MM.1S (cell line): ENCODE measurements at places on chromosomes 1 and 21.
A peak's percentile ranks its signal among the peaks of the same experiment; 100 is the strongest.

DNA sequence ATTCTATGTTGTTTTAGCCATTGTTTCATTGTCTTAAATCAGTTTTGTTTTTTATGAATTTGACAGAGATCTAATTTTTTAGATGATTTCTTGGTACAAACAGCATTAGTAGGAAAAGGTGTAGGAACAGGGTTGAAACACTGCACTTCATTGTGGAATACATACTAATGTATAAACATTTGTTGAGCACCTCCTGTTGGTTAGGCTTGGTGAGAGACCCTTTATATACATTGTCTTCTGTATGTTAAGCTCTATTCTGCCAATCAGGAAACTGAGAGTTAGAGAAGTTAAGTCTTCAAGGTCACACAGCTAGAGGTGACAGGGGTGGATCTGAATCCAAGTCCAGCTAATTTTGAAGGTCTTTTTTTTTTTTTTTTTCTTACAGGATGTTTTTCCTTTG lies 192.7 kb downstream of the VPS13D start:
- no peaks in the 10 kb centered on the region for H3K27me3 ChIP-seq
- H3K4me1 ChIP-seq: no peaks in the 10 kb centered on the region
- no peak for DNase-seq
- H3K27ac ChIP-seq: no peak overlapping the region
- H3K36me3 ChIP-seq: no peaks in the 10 kb centered on the region

GRCh38 chr1:32783851-32784250 lies 33.3 kb downstream of the YARS1 start:
- H3K27ac ChIP-seq: no peak overlapping the region
- H3K4me3 ChIP-seq: no peak overlapping the region
- peaks cover 22% of the 10 kb centered on the region for H3K36me3 ChIP-seq
- no peaks in the 10 kb centered on the region for H3K27me3 ChIP-seq
- H3K4me1 ChIP-seq: no peaks in the 10 kb centered on the region
- no peak for DNase-seq

- H3K27me3 ChIP-seq: no peaks in the 10 kb centered on the region
- DNase-seq: no peak
- H3K4me3 ChIP-seq: no peak overlapping the region
- H3K36me3 ChIP-seq: no peaks in the 10 kb centered on the region
- no peak overlapping the region for H3K27ac ChIP-seq
Measured at GRCh38 chr1:26791148-26791547, 3.4 kb downstream of the PIGV start.

DNA sequence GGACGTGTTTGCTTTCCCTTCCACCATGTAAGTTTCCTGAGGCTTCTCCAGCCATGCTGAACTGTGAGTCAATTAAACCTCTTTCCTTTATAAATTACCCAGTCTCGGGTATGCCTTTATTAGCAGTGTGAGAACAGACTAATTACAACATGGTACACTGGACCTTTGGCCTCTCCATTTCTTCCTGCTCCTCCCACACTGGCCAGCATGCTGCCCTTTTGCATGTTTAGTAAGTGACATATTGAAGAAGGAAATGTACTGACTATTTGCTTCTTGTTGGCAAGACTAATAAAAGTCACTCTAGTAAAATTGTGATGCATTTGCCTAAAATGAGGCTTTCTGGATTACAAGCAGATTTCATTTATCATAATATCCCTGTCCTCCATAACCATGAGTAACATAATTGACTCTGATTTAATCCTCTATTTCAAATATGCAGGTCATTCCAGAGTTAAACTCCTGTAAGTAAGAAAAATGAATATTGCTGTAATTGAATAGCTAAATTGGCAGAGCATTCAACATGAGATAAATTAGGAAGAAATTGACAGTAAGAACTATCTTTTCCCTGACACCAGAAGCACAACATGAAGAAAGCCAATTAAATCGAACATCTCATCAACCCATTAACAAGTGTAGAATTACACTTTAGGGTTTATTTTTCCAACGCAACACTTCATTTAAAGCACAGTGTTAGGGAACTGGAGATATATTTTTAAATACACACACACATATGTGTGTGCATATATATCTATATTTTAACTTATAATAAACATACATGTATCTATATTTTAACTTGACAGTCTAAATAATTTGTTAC lies 427.8 kb upstream of the ZP4 start:
- no peak for DNase-seq
- H3K27ac ChIP-seq: no peak overlapping the region
- no peaks in the 10 kb centered on the region for H3K4me1 ChIP-seq
- H3K4me3 ChIP-seq: no peak overlapping the region

GRCh38 chr21:32424191-32424535 lies 11.7 kb downstream of the EVA1C start:
- H3K36me3 ChIP-seq: no peaks in the 10 kb centered on the region
- H3K4me1 ChIP-seq: no peaks in the 10 kb centered on the region
- no peaks in the 10 kb centered on the region for H3K27me3 ChIP-seq
- no peak overlapping the region for H3K27ac ChIP-seq

DNA sequence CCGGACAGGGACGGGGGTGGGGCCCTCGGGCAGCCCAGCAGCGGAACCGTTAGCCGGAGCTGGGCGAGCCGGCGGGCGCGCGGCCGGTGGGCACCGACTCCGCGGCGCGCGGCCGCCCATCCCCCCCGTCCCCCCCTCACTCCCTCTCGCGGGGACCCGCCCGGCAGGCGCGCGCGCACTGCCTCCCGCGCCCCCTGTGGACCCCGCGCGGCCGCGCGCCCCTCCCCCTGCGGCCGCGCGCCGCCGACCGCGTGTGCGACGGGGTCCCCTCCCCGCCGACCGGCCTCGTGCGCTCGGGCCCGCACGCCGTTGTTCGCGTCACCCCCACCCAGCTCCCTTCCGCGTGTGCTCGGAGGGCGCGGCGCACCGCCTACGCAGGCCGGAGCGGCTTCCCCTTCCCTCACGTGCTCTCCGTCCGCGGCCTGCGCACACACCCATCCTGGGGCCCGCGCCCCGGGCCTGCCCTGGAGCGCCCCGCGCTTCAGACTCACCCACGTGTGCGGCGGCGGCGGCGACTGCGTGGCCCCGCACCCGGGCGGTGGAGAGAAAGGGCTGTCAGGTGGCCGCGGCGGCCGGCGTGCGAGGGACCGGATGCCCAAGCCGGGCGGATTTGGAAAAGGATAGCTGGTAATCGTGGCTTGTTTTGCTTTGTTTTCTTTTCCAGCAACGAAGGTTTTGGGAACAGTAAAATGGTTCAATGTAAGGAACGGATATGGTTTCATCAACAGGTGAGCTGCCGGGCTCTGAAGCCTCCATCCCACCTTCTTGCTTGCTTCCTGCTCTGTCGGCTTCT lies 717 bp downstream of the YBX1 start:
- H3K4me1 ChIP-seq: peaks cover 23% of the 10 kb centered on the region
- peaks cover 5% of the 10 kb centered on the region; the same call in 1 of the 2 replicates for H3K36me3 ChIP-seq
- H3K27ac ChIP-seq: peak overlapping the region; percentile 87; the same call in 1 of the 2 replicates
- H3K27me3 ChIP-seq: no peaks in the 10 kb centered on the region
- peak overlapping the region; percentile 93 for H3K4me3 ChIP-seq

DNA sequence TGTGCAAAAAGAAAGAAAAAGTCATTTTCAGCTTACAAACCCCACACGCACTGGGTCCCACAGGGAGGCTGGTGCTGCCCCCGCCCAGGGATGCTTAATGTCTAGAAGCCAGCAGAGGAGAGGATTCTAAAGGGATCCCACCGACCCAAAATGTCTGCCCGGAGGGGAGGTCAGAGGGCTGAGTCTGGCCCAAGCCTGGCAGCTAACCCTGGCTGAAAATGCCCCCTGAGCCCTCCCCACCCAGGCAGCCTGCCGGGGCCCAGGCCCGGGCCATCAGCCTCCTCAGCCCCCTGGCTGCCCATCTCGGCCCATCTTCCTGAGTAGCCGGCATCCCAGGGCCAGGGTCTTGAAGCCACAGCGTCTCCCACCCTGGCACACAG lies 33.5 kb downstream of the ACOT7 start:
- peak; percentile 21 for DNase-seq
- H3K4me3 ChIP-seq: peak overlapping the region; percentile 1; the same call in 1 of the 2 replicates
- H3K4me1 ChIP-seq: peaks cover 14% of the 10 kb centered on the region
- no peaks in the 10 kb centered on the region for H3K27me3 ChIP-seq
- H3K27ac ChIP-seq: no peak overlapping the region; the same call in 1 of the 2 replicates
- H3K36me3 ChIP-seq: no peaks in the 10 kb centered on the region

- no peaks in the 10 kb centered on the region for H3K4me1 ChIP-seq
- no peaks in the 10 kb centered on the region for H3K36me3 ChIP-seq
- H3K27me3 ChIP-seq: peaks cover 79% of the 10 kb centered on the region
Measured at GRCh38 chr1:17789926-17790325, 34.8 kb downstream of the ACTL8 start.

DNA sequence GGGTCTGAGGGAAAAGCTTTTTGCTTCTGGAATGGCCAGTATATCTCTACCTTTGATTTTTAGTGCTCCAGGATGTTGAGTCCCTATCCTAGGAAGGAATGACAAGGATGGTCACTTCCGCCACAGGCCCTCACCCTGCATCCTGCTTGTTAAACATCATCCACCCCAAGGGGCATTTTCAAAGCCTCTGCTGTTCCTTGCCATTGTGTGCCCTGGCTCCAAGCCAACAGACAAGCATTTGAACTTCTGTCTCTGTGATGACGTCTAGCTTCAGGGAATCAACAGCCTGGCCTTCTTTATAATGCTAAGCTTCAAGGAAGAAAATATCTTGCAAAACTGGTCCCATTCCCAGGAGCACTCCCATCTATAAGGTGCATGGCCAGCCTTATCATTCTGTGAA lies 12.3 kb upstream of the JAM2 start:
- H3K4me3 ChIP-seq: no peak overlapping the region
- no peaks in the 10 kb centered on the region for H3K36me3 ChIP-seq
- no peak overlapping the region for H3K27ac ChIP-seq
- H3K4me1 ChIP-seq: no peaks in the 10 kb centered on the region

- no peaks in the 10 kb centered on the region for H3K36me3 ChIP-seq
- peaks cover 6% of the 10 kb centered on the region for H3K4me1 ChIP-seq
- no peak overlapping the region for H3K4me3 ChIP-seq
- no peaks in the 10 kb centered on the region for H3K27me3 ChIP-seq
Measured at GRCh38 chr1:213122514-213122929, 71.5 kb downstream of the RPS6KC1 start.

DNA sequence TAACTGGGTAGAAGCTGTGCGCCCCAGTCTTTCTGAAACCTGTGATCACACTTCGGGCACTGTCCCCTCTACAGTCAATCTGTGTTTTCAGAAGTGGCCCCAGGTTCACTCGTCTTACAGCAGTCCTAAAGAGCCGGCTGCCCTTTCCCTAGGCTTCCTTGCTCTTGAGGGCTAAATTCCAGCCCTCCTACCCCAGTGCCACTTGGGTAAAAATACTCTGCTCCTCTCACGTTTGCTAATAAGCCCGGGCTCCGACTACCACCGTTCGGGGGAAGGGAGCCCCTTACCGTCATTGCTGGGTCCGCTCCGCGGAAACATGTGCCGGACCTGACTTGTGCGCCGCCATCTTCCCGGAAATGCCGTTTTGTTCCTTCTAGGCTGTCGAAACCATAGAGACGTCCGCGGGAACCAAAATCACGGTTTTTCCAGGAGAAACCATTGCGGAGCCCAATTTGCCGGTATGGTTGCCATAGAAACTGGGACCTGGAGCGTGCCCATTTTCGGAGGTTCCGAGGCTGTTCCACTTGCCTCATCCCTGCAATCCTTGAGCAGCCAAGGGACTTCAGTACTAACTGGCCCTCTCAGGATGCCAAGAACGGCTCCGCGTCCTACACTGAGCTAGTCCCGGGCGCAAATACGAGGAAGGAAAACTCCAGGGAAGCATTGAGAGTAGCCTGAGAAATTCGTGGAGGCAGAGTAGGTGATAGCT lies at the start of gene GPATCH4:
Gene GPATCH4, minus strand, starts transcription at position 358 of the 709 bp plus-strand sequence.
- H3K27ac ChIP-seq: peak within 1 kb of the TSS; percentile 44
- H3K36me3 ChIP-seq: peaks cover 15% of the 10 kb centered on the region; the same call in 1 of the 2 replicates
- peaks cover 12% of the 10 kb centered on the region for H3K4me1 ChIP-seq
- peak; percentile 87 for DNase-seq
- no peaks in the 10 kb centered on the region for H3K27me3 ChIP-seq
- peak within 1 kb of the TSS; percentile 84 for H3K4me3 ChIP-seq

GRCh38 chr1:10917513-10918454 lies 94.7 kb upstream of the TARDBP start:
- H3K4me3 ChIP-seq: no peak overlapping the region
- no peaks in the 10 kb centered on the region for H3K4me1 ChIP-seq
- no peak overlapping the region for H3K27ac ChIP-seq
- H3K27me3 ChIP-seq: peaks cover 88% of the 10 kb centered on the region

DNA sequence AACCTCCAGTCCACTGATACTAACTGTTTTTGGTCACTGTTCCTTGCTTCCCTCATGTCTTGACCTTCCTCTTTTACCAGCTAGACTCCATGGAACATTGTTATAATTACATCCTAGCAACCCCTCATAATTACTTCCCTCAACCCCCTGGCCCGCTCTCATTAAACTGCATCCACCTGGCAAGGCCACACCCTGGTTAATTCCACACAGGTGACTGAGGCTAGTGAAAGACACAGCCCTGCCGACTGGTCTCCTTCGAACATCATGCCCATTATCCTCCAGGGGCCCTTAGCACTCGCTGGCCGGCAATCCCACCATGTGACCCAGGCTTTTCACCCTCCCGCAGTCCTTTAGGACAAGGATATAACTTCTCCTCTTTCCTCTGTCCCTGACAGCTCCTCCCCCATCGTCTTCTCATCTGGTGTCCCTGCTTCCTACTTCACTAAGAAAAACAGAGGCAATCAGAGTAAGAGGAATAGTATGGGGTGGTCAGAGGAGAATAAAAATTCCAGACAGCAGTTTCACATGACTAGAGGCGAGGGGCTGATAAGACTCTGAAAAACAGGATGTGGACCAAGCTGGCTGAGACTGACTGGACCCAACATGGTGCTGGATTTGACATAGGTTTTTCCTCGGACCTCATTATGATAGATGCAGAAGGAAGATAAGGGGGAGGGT lies 8.8 kb upstream of the TENT5B start:
- H3K4me1 ChIP-seq: no peaks in the 10 kb centered on the region
- H3K27me3 ChIP-seq: no peaks in the 10 kb centered on the region; the same call in 1 of the 2 replicates
- no peak overlapping the region for H3K4me3 ChIP-seq
- no peak overlapping the region for H3K27ac ChIP-seq
- no peak for DNase-seq
- no peaks in the 10 kb centered on the region for H3K36me3 ChIP-seq

DNA sequence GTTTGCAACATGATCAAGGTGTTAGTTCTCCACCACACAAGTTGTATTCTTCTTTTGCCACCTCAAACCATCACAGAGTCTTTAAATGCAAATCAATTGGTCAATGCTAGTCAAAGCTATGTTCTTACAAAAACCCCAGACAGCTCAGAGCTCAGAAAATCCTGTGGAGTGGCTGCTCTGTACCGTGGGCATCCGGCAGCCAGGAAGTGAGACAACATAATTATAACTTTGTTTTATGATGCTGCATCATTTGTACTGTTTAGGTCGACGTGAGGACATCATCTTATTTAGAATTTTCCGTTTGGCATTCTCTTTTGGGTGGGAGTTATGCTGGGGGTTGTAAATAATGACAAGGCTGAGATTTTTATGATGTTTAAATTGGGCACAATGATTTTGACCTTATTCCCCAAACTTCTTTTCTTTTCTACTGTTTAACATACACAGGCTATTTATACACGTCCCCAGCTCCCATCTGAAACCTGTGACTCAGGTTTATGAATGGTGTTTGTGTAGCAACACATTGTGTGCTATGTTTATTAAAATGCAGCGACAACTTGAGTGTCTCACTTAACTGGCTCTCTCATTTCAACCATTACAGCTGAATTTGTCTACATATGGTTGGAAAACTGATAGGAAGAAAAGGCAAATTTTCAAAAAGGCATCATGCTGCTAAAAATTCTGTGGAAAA lies 124.0 kb downstream of the CNIH3 start:
- H3K4me3 ChIP-seq: no peak overlapping the region
- peaks cover 24% of the 10 kb centered on the region for H3K4me1 ChIP-seq
- H3K36me3 ChIP-seq: no peaks in the 10 kb centered on the region
- peak; percentile 54 for DNase-seq
